Hippocampal formation (tissue), 2 donors: ENCODE measurements at places on chromosomes 12 and 14.

GRCh38 chr12:75308279-75308678 lies 21.8 kb downstream of the CAPS2 start:
- DNase-seq: no peak

- DNase-seq: no peak
These were observed 65.0 kb downstream of the PITPNM2 start for GRCh38 chr12:123085730-123086487.

GRCh38 chr12:76265424-76266180 lies 82.6 kb downstream of the BBS10 start:
- DNase-seq: no peak

GRCh38 chr12:14605401-14605989 lies 37.8 kb upstream of the PLBD1 start:
- no peak for DNase-seq

DNA sequence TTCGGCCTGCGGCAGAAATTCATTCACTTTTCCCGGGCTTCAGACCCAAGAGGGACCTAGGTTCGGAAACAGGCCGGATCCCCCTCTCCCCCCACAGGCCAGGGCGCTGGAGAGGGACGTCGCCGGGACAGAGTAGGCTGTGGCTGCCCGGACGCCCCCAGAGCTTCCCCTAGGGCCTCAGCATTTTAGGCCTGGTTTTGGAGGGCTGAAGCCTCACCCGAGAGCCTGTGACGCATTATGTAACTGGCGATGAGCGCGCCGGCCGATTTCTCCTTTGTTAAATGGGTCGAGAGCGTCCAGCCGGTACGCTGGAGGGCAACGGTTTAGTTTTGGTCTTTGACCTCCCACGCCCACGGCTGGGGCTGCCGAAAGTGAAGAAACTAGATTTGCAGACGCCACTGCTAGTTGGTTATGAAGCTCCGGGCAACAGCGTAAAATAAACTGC lies 657 bp downstream of the PEBP1 start:
- DNase-seq: no peak

- DNase-seq: no peak
These were observed 71.3 kb upstream of the GNG2 start for GRCh38 chr14:51789114-51789513.

- DNase-seq: no peak
These were observed 12.7 kb downstream of the NGDN start for GRCh38 chr14:23481979-23482822.

GRCh38 chr12:54625598-54625997 lies 9.1 kb downstream of the LACRT start:
- no peak for DNase-seq

GRCh38 chr12:111056618-111057521 lies 136.5 kb upstream of the MYL2 start:
- DNase-seq: no peak

DNA sequence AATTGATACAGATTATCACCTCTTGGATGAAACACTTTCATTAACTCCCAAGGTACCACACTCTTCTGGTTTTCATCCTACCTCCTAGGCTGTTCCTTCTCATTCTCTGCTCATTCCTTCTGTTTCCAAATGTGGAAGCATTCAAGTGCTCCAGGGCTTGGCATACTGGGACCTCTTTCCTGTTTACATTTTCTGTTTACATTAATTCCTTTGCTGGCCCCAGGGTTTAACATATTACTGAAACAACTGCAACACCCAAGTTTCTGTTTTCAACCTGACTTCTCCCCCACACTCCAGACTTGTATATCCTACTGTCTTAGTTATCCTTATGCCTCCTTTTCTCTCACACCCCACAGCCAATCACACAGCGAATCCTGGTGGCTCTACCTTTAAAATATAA lies 386.3 kb upstream of the GARIN6 start:
- no peak for DNase-seq

- no peak for DNase-seq
These were observed 74.1 kb upstream of the KRAS start for GRCh38 chr12:25324861-25325260.

GRCh38 chr12:93785249-93786010 lies 108.3 kb downstream of the CRADD start:
- DNase-seq: no peak

DNA sequence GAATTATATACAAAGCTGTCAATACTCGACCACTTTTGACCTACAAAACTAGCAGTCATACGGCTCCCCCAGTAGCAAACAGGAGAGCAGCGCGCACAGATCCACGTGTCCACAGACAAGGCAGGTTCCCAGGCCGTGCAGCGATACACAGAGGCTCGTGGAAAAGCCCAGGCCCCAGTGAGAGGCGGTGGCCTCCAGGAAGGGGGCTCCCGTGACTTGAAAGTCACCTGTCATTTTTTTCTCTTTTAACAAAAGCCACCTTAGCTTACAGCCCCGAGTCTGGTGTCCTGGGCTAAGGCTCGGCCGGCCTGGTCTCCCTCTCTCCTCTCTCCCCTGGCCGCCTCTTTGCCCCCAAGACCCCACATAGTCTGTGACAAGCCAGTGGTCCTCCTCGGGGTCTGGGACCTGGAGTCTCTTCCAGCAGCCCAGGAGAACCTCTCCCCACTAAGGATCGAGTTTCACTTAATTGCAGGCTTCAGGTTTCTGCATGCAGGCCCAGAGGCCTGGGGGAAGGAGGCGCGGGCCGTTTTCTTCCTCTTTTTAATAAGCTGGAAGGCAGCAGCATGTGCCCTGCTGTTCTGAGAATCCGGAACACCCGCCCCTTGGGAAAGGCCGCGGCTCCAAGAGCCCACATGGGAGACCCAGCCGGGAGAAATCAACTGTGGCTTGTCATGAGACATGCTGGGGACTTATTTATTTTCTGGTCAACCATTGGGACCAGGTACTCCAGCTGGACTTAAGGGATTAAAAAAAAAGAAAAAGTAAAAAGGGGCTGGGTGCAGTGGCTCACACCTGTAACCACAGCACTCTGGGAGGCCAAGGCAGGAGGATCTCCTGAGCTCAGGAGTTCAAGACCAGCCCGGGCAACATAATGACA lies 15.9 kb downstream of the NCOR2 start:
- peak; percentile 37 for DNase-seq

DNA sequence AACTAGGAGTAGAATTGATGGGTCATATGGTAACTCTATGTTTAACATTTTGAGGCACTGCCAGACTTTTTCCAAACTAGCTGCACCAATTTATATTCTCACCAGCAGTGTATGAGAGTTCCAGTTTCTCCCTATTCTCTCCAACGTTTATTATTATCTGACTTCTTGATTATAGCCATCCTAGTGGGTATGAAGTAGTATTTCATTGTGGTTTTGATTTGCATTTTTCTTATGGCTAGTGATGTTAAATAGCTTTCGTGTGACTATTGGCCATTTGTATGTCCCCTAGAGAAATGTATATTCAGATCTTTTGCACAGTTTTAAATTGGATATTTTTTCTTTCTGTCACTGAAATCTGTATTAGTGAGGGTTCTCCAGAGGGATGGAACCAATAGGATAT lies 37.8 kb downstream of the HELB start:
- no peak for DNase-seq

DNA sequence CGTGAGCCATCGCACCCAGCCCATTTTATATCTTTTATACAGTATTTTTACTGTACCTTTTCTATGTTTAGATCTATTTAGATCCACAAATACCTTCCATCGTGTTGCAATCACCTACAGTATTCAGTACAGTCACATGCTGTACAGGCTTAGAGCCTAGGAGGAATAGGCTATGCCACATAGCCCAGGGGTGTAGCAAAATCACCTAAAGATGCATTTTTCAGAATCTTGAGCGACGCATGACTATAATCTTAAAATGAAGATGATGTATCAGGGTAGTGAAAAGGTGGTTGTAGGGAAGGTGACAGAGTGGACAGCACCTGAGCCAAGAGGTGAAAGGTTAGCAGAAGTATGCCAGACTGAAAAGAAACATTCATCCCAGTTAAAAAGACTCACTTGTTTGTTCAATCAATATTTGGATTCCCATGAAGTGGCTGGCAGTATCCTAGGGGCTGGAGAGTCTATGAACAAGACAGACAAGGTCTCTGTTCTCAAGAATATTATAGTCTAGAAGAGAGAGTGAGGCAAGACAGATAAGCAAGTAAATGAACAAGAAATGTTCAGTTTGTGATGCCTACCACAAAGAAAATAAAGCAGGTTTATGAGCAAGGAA lies 3.6 kb downstream of the SPRING1 start:
- no peak for DNase-seq

GRCh38 chr12:59911516-59911915 lies 315.7 kb downstream of the SLC16A7 start:
- no peak for DNase-seq

GRCh38 chr12:68792952-68793351 lies 15.0 kb upstream of the MDM2 start:
- DNase-seq: no peak

- DNase-seq: no peak
These were observed 21.5 kb downstream of the OR10P1 start for GRCh38 chr12:55658212-55658611.

- DNase-seq: no peak
These were observed 100.9 kb upstream of the PARP11 start for GRCh38 chr12:3973973-3974644.

- DNase-seq: no peak
These were observed 11.6 kb downstream of the CIPC start for GRCh38 chr14:77109656-77110055.

- DNase-seq: no peak
These were observed 99.2 kb downstream of the PIWIL1 start for GRCh38 chr12:130436741-130437501.

DNA sequence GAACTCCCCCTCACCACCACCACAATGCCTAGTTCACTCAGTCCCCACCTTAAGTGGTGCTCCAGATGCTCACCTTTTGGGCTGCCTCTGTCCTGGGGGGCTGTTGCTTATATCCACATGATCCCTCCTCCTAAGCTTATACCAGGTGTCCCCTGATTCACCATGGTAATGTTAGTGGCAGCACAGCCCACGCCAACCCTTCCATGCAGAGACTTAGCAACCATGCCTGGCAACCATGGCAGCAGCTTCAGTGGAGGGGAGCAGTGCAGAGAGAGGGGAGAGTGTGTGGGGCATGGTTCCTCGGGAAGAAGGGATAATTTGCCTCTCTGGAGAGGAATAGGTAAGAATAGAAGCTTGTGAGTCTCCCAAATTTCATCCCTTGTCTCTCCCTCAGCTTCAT lies 1.2 kb upstream of the DDN start:
- no peak for DNase-seq

DNA sequence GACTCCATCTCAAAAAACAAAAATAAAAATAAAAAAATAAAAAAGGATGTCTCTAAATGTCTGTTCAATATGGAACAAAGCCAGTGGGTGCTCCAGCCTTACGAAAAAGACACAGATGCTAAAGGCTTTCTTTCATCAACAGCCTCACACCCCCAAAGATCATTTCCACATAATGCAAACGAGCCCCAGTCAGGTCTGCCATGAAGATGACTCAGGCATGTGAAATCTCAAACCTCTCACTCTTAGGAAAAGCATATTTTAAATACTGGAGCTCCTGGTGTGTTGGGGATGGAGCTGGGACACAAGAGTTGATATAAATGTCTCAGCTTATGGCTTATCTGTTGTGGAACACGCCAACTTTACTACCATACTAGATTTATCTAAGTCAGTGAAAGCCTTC lies 49.9 kb upstream of the PLXNC1 start:
- no peak for DNase-seq

GRCh38 chr12:16074894-16075293 lies 163.8 kb downstream of the DERA start:
- no peak for DNase-seq

- DNase-seq: no peak
These were observed 10.6 kb downstream of the FOXA1 start for GRCh38 chr14:37584211-37585100.

GRCh38 chr14:52961060-52961639 lies 10.3 kb upstream of the FERMT2 start:
- peak; percentile 22 for DNase-seq

- no peak for DNase-seq
These were observed 1337.6 kb downstream of the LRFN5 start for GRCh38 chr14:42944284-42944683.

DNA sequence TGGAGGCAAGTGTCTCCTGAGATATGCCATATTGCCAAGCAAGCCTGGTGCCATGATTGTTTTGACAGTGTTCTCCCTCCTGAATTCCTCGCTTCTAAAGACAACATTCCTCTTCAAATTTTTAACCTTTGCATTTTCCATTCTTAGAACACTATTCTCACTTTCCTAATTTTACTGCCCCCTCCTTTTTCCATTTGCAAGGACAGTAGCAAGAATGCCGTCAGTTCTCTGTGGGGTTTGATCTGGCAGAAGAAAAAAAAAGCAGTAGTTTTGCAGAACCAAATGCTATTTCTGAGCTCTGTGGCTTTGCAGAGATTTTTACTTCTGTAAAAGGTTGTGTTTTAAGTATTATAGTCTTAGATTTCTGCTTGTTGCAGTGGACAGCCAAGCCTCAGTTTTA lies 295.2 kb downstream of the NUAK1 start:
- no peak for DNase-seq

DNA sequence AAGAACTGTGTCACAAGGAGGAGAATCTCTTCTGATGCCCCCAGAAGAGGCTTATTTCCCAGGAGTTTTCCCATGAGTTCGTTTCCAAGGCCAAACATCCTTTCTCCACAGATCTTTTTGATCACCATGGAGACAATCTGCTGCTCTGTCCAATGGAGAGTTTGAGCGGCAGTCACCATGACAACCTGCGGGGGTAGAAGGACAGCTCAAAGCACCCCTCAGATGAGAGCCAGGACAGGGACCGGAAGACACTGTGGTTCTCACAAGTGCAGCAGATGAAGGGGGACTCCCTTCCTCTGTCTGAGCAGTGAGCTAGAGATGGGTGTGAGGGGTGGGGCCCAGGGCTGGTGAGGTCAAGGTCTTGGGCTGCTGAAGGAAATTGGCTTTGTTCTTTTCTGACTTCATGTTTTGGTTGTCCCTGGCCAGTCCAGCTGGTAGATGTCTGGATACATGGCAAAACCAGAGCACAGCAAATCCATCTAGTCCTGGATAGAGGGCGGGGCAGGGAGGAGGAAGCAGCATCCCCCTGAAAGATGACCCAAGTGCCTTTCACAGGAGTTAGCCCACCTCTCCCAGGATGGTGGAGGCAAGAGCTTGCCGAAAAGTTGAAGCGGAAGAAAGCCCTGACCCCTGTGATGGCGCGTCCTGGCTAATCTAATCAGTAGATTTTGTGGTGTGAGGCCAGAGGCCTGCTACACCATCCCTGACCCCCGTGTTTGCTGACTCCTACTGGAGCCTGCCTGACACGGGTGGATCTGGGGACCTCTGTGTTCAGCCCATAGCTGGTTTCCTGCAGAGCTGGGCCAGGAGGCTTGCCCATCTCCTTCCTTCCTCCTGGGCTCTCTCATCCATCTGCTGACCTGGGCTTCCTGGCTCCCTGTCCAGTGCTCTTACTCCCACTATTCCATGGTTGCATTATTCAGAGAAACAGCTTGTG lies 24.4 kb downstream of the DHRS2 start:
- DNase-seq: peak; percentile 20

- DNase-seq: no peak
These were observed 4.2 kb upstream of the KLC1 start for GRCh38 chr14:103624860-103625259.
